ENCODE measurements at places on chromosomes 3 and 15.

DNA sequence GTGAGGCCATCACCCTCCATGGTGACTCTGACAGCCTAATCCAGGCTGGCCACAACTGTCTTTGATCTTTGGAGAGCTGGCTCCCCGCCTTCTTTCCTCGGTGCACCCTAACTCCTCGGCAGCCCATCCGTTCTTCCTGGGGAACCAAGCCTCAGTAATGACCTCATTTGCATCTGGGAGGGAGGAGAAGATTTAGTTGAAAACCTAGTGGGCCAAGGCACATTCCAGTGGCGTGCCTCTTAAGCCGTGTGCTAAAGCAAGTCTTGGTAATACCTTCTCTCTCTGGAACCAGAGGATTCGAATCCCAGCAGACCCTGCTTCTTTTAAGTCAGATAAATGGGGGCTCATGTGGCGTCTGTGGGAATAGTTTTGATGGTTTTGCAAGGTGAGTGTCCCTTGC lies 233.1 kb downstream of the EBLN2 start:
- DNase-seq, result no peak

DNA sequence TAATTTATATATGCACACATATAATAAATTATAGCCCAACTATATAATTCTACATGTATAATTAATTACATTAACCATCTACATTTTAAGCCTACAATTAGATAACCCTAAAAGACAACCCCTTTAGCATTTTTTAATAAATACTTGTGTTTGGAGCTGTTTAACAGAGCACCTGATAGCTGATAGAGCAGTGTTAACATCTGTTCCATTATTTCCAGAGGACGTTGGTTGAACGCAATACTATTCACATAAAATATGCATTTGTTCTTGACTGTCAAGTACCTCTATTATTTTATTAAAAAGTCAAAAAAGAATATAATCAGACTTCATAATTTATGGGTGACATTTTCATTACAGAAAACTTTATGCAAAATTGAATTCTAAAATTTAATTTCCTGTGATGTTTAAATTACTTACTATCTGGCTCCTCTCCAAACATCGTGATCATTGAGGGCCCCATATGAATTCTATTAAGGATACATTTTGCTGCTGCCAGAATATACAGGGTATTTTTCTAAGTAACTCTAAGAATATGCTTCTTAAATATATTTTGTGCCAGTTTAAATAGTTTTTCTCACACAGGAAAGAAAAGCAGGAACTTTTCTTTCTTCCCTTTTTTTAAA lies 234.3 kb downstream of the SHOX2 start:
- no peak for DNase-seq

DNA sequence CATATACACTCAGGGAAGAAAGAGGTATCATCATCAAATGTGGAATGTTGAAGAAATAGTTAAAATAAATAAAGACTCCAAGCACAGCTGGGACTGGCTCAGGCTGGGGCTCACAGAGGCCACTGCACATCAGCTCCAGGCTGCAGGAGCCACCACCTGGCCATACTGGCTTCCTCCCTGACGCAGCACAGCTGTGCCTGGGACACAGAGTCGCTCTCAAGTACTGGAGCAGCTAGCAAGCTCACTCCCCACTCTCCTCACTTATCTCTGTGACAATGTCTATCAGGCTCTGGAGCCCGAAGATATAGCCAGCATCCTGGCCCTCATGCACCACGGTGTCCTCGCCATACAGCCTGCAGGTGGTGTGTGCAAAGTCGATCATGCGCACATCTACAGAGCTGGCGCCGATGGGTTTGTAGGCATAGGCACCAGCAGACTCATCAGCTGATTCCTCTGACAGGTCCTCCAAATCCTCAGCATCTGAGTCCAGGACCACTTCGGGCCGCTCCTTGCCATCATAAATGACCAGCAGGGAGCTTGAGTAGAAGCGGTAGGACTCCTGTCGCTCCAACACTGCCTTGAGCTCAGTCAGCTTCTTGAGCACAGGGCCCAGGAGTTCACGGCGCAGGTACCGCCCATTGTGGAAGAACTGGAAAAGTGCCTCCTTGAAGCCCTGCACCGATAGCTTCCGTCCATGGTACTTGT lies 2.5 kb upstream of the NCKIPSD start:
- DNase-seq, result no peak

- no peak for DNase-seq
Observed at GRCh38 chr3:63338351-63338750, 60.2 kb downstream of the SYNPR start.

DNA sequence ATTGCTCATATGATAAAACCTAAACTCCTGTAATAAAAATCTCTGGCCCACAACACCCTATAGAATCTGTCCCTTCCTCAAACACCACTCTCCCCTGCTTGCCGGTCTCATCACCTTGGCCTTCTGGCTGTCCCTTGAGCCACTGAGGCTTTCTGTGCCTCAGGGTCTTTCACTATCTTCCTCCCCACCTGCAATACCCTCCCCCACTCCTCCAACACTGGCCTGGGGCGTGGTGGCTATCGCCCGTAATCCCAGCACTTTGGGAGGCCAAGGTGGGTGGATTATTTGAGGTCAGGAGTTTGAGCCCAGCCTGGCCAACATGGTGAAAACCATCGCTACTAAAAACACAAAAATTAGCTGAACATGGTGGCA lies 3.3 kb upstream of the CSK start:
- DNase-seq, result no peak

- no peak for DNase-seq
Observed at GRCh38 chr15:78049691-78050440, 27.6 kb downstream of the TBC1D2B start.

GRCh38 chr3:40437889-40438288 lies 19.2 kb upstream of the RPL14 start:
- DNase-seq, result no peak

GRCh38 chr3:108131475-108132134 lies 40.8 kb upstream of the CD47 start:
- no peak for DNase-seq
